ENCODE measurements at places on chromosomes 1 and 21. TPM values are rescaled to one million over a fixed set of nuclear protein-coding genes. Genes with fewer than 3 reads are reported as not detected.

DNA sequence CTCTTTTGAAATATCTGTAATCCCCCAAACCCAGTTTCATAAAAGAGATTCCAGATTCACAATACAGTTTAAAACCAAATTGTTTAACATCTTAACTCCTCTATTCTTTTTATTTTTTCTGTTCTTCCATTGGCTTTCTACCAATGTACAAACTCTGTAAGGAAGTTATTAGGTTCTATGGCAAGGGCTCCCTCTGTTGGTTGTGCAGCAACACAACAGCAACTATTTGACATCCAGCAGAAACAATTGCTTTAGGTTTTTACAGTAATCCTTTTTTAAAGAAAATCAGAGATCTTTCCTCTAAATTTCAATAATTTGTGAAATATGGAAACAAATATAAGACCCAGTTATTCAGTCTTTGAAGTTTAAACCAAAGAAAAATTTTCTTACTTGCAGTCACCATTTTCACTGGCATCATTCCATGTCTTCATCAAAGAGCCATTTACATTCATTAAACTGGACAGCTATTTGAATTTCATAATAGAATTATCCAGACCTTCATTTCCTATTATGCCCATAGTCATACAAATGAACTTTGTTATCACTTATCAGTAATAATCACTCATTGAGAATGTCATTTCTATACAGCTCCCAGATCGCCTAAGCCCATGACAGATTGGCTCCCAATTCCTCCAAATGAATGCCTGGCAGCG, 46.5 kb upstream of the RNF11 start:
- DNase-seq = peak; percentile 77
- H3K36me3 ChIP-seq = no peaks in the 10 kb centered on the region
- no peak overlapping the region for H3K4me3 ChIP-seq

DNA sequence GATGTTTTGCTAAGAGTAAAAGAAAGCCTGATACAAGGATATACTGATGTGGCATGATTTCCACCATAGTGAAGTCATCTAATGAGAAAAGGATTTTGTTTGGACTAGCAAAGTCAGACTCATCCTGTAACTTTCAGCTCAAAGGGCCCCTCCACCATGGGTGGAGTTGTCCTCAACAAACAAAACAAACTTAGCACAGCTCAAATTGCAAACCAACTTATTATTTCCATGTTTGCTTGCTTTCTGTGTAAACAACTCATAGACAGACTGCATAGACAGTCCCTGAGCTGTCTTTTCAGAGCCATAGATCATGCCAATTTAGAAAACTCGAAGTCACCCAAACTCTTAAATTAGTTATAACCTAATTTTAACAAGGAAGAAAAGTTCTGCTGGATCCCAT, 69.4 kb upstream of the VAV3 start:
- no peak for DNase-seq
- H3K36me3 ChIP-seq = no peaks in the 10 kb centered on the region
- H3K27me3 ChIP-seq = no peaks in the 10 kb centered on the region
- no peak overlapping the region for H3K27ac ChIP-seq
- H3K4me3 ChIP-seq = no peak overlapping the region

GRCh38 chr1:93592551-93592949, 89.1 kb downstream of the BCAR3 start:
- H3K27me3 ChIP-seq = no peaks in the 10 kb centered on the region
- no peak for DNase-seq
- no peaks in the 10 kb centered on the region for H3K36me3 ChIP-seq
- no peak overlapping the region for H3K4me3 ChIP-seq
- no peaks in the 10 kb centered on the region for H3K4me1 ChIP-seq

CBS gene
- total RNA-seq = 52.5 TPM

DNA sequence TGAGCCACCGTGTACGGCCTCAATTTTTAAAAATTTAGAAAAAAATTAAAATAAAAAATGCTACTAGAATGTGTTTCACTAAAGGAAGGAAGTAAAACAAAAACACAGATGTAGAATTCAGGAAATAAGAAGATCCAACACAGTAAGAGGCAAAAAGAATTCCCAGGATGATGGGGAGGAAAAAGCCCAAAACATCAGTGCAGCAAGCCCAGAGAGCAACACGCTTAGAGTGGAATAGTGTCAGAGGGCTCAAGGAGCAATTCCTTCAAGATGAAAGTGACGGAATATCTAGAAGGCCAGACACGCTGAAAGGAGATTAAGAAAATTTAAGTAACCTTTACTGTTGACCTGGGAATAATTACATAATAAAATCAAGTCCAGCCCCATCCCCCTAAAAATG, 80.4 kb downstream of the DAP3 start:
- no peaks in the 10 kb centered on the region for H3K4me1 ChIP-seq
- DNase-seq = no peak
- H3K27me3 ChIP-seq = no peaks in the 10 kb centered on the region
- no peak overlapping the region for H3K4me3 ChIP-seq
- H3K27ac ChIP-seq = no peak overlapping the region
- H3K36me3 ChIP-seq = peaks cover 4% of the 10 kb centered on the region

All from left lung (tissue), 14 donors.